T-helper 1 cell treated with Interleukin-12 subunit alpha and Interleukin-12 subunit beta and Interleukin-4 antibody, amounts not matched to agents 30 ng/mL and 1 ng/mL, for 36 hours (primary cell): ENCODE measurements at places on chromosomes 2 and 18. TPM values are rescaled to one million over a fixed set of nuclear protein-coding genes. Genes with fewer than 3 reads are reported as not detected.

Gene OBSL1
- 0.12 and 0.25 TPM in 2 replicates for total RNA-seq

Gene FTCDNL1
- total RNA-seq = 0.71 and 1.0 TPM in 2 replicates

Gene ADCYAP1
- not detected in 2 replicates for total RNA-seq

Gene OR6B3
- total RNA-seq = not detected in 2 replicates

Gene GPAT2
- 9.8 and 10.2 TPM in 2 replicates for total RNA-seq

Gene DBI
- 121 and 126 TPM in 2 replicates for total RNA-seq
